ENCODE measurements at places on chromosomes 13 and 19.

DNA sequence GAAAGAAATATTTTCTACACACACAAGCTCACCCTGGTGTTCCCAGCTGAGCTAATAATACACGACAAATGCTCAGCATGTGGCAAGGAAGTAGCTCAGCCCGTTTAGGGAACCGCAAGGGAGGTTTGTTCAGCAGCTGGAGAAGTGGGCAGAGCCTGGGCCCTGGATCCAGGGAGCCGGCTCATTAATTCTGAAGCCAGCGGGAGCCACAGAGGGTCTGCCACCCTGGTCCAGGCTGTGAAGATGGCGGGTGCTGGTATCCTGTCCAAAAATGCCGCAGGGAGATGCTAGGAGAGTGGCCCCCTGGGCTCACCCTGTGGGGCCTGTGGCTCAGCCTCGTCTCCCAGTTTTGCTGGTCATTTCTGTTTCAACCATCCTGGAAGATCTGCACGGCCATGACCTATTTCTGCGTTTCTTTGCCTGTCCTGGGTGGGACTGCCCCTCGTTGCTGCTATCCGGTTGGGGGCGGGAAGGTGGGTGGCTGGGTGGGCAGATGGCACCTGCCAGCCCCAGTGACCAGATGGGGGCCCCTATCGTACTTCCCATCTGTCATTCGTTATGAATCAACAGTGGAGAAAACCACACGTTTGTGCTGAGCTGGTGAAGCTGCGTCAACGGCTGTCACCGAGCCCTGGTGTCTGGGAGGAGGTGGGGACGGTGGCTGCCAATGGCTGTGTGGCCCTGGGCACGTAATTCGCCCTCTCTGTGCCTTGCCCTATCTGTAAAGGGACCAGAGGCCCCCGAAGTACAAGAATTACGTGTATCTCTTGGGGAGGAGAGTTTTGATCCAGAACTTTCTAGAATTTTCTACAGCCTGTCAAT is 2.7 kb upstream of the GNA15 start:
- peak; percentile 83 for DNase-seq

GRCh38 chr13:43257765-43258164 is 234.4 kb downstream of the DNAJC15 start:
- no peak for DNase-seq

DNA sequence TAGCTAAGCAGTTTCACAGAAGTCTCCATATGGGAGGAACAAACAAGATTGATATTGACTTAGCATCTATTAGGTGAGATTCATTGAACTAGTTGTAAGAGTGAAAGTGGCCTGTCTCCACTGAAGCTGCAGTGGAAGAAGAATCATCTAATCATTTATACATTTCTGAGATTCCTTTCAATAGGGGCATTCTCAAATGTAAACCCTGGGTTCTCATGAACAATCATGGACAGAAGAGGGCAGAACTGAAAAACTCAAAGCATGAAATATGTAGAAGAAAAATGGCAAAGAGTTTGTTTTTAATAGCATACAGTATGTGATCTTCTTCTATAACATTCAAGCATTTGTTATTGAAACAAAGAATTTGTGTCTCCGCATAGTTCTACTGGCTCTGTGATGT is 17.6 kb upstream of the POSTN start:
- no peak for DNase-seq

GRCh38 chr13:75715601-75716523 is 79.7 kb downstream of the LMO7 start:
- DNase-seq = no peak

DNA sequence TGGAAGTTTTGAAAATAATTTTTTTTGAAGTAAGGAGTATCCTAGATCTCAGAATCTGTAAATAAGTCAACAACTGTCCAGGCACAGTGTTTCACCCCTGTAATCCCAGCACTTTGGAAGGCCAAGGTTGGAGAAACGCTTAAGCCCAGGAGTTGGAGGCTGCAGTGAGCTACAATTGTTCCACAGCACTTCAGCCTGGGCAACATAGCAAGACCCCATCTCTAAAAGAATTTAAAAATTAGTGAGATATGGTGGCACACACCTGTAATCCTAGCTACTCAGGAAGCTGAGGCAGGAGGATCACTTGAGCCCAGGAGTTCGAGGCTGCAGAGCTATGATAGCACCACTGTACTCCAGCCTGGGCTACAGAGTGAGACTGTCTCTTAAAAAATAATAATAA is 87.2 kb upstream of the ZNF507 start:
- no peak for DNase-seq

GRCh38 chr13:64928696-64929499 is 2301.2 kb downstream of the PCDH9 start:
- no peak for DNase-seq

DNA sequence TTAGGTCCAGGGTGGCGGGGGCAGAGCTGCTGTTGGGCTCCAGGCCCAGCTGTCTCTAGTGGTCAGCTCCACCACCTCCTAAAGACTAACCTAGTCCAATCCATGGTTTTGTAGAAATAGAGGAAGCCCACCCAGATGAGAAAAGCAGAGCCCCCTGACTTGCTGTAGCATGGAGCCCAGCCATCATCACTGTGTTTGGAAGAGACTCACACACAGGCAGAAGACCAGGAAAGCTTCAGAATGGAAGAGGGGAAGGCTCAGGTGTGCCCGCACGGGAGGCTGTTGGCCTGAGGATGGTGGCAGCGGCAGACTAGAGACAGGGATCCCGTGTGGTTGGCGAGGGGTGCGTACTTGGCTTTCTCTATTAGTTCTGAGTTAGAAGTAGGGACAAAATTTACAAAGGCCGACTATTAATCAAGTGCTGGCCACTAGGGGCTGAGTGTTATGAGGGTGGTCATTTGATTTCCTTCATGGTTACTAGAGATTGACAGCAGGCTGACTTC is 193.2 kb upstream of the SOX1 start:
- no peak for DNase-seq

GRCh38 chr13:24099490-24099889 is 61.0 kb upstream of the SPATA13 start:
- no peak for DNase-seq

DNA sequence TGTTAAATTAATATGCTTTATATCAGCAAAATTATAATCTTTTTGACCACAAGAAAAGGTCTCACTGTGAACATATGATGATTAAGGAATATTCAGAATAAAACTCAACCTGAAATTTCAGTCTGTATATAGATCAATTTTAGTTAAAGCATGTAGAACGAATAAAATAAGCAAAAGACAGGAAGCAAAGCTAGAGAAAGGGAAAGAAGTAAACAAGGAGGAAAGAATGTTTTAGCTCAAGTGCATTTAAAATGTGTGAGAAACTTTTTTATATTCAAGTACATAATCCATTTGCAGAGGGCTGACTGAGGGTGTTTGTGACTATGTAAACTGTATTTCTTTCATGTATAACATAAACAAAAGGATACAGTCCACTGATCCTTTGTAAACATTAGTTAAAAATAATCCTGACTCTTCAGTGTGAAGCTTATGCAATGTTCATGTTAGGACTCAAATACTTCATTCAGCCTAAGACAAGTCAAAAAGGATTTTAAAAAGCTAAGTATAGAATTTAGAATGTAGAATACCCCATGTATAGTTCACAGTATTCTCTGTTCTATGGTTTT is 472.1 kb downstream of the DIAPH3 start:
- no peak for DNase-seq

DNA sequence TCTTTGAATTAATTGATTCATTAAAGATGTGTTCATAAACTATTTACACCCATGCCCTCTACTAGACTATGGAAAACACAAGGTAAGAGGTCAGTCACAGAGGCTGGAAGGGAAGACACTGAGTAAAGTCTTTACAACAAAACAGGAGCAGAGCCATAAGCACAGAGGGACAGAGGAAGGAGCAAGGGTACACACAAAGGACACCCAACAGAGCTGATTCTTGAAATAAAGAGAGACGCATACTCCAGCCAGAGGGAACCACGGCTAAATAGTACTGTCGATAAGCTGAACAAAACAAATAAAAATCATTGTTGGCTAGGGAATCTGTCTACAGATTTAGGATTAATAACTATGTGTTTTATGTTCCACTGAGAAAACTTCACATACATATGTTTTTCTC is 289.2 kb downstream of the EFNB2 start:
- DNase-seq = no peak

- DNase-seq = no peak
Measured at GRCh38 chr19:10769533-10770491, 51.9 kb downstream of the DNM2 start.

GRCh38 chr13:30587739-30588138 is 30.0 kb upstream of the USPL1 start:
- no peak for DNase-seq

GRCh38 chr19:51472607-51473006 is 5.7 kb upstream of the CEACAM18 start:
- DNase-seq = no peak

GRCh38 chr19:20245309-20245708 is 78.3 kb downstream of the ZNF486 start:
- no peak for DNase-seq

- DNase-seq = no peak
Measured at GRCh38 chr19:33129901-33130300, 2.0 kb upstream of the WDR88 start.

DNA sequence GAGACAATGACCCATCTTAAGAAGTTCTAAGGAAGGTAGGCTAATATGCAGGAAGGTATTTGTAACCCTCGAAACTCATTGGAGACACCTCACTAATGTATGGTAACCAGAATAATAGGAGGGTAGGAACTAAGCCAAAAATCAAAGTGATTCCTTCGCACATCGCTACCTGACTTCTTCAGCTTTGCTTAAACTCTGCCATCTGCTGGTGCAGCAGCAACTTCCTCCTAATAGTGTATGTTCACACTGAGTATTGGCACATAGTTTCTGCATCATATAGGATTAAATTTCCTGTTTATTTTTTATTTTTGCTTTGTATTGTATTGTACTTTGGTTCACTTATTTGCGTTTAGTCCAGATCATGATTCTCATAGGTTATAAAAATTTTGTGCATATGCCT is 676.2 kb downstream of the GPC5 start:
- no peak for DNase-seq

GRCh38 chr13:29384466-29384865 is 211.0 kb downstream of the SLC7A1 start:
- DNase-seq = no peak

DNA sequence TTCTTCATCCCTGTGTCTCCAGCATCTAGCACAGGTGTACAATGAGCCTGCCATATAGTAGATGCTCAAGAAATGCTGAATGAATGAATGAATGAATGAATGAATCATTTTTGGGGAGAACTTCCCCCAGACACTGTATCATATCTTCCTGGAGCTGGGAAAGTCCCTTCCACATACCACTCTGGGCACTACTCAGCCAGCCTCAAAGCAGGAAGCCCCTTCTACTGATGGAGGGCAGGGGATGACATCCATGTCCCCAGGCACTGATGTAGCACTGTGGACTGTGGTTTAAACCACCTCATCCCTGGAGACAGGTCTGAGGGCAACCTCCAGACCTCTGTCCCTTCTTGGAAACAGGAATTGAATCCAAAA is 4.8 kb downstream of the GNA15 start:
- DNase-seq = no peak

- DNase-seq = no peak
Measured at GRCh38 chr19:5345895-5346386, 5.3 kb upstream of the PTPRS start.

- no peak for DNase-seq
Measured at GRCh38 chr13:59111751-59112171, 1052.0 kb downstream of the DIAPH3 start.
